ENCODE measurements at places on chromosomes 3 and 15.
A peak's percentile ranks its signal among the peaks of the same experiment; 100 is the strongest.

- DNase-seq = no peak
Observed at GRCh38 chr15:67719330-67719959, 105.9 kb upstream of the SKOR1 start.

DNA sequence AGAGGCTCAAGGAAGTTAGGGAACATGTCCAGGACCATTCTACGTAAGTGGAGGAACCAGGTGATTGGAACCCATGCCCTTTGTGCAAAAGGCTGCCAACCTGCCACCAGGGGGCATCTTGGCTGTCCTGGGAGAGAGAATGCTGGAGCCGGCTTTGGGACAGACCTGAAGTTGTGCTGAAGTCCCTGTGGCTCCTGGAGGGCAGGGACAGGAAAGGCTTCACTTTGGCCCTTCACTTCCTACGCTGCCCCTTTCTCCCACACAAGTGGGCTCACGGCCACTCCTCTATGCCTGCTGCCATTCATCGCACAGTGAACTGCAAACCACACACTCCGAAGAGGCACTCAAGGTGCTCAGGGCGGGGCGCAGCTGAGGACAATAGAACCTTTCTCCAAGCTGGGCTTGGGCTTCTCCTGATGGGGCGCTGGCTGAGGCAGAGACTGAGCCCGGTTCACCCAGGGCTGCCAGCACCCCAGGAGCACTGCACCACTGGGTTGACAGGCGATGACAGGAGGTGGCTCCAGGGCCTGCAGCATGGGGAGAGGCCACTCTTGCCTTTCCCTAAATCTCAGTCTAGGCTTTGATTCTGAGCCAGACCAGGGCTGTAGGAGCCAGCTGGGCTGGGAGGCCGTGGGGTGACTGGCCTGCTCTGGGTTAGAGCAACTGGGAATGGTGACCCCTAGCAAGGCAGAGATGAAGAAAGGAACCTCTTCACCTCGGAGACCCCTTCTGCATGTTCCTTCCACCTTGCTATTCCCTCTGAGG is 8.4 kb downstream of the SHF start:
- DNase-seq = peak; percentile 66

GRCh38 chr3:174162550-174162949 is 696.6 kb upstream of the NAALADL2 start:
- DNase-seq = no peak

DNA sequence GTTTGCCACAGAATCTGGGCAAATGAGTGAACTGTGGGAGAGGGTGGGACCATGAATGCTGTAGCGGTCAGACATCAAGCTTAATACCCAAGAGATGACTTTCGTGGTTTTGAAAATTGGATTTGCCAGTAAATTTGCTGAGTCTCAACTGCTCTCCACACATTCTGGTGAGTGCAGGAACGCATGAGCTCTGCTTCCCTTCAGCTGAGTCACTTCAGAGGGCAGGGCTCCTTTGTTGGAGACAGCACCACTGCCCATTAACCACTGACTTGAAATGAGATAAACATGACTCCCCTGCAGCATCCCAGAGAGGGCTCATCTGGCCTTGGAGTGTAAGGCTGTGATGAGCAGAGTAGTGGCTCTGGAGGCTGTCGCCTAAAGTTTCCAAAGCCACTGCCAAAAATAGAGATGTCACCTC is 22.6 kb downstream of the RARRES1 start:
- DNase-seq = no peak

DNA sequence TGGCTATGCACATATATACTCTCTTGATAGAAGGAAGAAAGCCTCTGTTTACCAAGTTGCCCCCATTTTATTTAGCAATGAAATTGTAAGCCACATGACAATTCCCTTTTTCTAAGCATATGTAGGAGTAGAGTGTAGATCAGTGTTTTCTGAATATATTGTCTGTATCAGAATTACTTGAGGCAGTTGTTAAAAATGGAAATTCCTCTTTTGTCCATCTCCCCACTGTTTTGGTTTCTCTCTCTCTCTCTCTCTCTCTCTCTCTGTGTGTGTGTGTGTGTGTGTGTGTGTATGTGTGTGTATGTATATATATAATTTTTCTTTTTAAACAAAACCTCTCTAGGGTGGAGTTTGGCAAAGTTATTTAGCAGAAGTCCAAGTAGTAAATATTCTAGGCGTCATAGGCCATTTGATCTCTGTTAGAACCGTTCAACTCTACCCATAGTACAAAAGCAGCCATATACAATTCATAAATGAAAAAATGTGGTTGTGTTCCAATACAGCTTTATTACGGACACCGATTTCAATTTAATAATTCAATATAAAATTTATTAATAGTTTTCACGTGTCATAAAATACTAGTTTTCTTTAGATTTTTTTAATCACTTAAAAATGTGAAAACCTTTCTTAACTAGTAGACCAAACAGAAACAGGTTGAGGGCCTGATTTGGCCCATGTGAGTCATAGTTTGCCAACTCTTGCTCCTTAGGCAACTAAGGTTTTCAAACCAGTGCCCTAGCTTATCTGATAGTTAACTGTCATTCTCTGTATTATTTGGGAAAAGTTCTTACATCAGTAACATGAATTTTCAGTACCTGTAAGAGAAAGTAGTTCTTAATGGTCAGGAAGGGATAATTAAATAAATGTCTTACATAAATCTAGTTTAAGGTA is 39.8 kb downstream of the UBE2E1 start:
- DNase-seq = no peak

- no peak for DNase-seq
Observed at GRCh38 chr3:42117175-42118008, 26.2 kb downstream of the TRAK1 start.

GRCh38 chr15:52857937-52858781 is 68.0 kb upstream of the ONECUT1 start:
- DNase-seq = no peak

- no peak for DNase-seq
Observed at GRCh38 chr3:191387441-191388077, 57.2 kb upstream of the UTS2B start.

DNA sequence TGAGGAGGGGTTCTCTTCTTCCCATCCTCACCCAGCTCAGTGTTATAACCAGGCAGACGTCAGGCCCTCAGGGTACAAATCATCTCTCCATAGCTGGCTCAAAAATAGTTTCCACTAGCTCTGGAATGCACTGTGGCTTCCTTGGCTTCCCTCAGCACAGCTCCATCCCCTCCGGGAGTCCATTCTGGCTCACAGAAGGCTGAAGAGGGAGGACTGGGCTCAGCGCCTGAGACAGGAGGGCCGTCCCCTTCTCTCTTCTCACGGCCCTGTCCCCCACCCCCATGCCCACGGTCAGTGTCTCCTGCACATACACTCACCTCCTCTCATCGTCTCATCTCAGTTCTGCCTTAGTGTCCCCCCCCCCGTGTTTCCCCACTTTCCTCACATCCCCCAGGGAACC is 50.1 kb downstream of the UMPS start:
- DNase-seq = no peak
